ENCODE measurements at places on chromosomes 11 and 22.

DNA sequence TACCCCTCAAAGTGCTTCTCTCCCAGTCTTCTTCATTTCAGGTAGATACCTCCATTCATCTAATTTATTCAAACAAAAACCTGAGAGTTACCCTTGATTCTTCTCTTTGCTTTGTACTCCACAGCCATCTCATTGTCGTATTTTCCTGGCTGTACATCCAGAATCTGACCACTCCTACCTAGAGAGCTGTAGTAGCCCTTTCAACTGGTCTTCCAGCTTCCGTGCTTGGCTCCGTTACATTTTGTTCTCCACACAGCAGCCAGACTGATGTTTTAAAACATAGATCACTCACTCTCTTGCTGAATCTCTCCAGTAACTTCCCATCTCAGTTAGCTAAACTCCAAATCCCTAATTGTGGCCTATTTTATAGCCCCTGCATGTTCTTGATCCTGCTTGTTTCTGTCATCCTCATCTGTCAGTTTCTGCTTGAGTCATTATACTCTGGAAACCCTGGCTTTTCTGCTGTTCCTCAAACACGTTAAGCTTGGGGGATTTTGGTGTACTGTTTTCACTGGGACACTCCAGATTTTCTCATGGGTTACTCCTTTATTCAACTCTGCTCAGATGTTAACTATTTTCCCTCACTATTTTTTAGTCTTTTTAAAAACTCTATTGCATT is 7.4 kb downstream of the SPCS2 start:
- no peak for DNase-seq

GRCh38 chr11:134240592-134240991 is 12.6 kb downstream of the THYN1 start:
- DNase-seq = no peak

- no peak for DNase-seq
Observed at GRCh38 chr11:1655168-1656060, 25.8 kb downstream of the KRTAP5-5 start.

DNA sequence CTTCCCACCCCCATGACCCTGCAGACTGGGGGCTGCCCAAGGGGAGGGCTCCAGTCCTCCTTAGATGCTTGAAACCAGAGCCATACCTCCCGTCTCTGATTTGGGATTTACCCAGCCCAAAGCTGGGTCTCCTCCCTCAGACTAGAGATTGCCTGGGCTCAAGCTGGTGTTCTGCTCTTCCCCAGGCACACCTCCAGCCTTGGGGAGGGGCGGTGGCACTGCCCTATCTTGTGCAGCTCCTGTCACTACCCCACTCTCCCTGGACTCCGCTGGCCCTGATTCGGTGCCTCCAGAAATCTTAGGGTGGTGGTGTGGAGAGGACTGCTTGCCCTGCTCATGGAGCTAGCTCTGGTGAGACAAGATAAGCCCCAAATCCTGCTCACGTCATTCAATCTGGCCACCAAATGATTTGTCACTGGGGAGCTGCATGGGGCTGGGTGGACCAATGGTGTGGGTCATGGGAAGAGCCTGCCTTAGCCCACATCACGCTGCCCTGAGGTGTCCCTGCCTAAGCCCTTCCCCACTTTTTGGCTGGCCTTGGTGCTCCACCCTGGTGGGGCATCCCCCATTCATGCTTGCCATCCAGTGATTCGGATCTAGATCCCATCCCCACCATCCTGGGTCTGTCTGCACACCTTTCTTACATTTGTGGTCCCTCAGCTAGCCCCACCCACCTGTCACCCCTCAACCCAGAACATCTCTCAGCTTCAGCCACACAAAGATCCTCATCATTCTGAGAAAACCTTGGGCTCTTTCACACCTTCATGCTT is 87.7 kb downstream of the PDE2A start:
- no peak for DNase-seq

GRCh38 chr22:50270666-50271394 is 650 bp upstream of the MAPK11 start:
- DNase-seq = no peak

GRCh38 chr11:128685402-128686020 is 8.4 kb upstream of the FLI1 start:
- no peak for DNase-seq

DNA sequence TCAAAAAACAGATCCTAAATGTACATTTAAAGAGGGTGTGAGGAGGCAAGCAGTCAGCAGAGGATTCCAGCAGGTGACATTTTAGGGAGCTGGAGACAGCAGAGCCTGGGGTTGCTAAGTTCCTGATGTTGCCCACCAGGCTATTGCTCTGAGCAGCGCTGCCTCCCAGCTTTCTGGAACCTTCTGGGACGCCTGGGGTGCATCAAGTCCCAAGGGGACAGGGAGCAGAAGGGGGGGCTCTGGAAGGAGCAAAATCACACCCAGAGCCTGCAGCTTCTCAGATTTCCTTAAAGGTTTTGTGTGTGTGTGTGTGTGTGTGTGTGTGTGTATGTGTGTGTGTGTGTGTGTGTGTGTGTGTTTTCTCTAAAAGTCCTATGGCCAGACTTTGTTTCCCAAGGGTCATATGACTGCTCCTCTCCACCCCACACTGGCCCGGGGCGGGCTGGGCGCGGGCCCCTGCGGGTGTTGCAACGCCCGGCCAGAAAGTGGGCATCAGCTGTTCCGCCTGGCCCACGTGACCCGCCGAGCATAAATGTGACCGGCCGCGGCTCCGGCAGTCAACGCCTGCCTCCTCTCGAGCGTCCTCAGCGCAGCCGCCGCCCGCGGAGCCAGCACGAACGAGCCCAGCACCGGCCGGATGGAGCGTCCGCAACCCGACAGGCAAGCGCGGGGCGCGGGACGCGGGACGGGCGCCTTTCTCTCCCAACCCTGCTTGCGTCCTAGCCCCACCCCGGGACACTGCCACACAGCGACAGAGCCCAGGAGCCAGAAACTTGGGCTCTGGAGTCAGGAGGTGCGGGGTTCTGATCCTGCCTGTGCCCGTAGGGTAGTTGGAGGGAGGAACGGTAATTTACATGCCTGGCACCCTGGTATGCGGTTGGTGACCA is at the start of gene HMOX1:
Gene HMOX1, plus strand, starts transcription at position 560 of the 887 bp plus-strand sequence. Its CDS starts 78 bp downstream, at position 638.
- DNase-seq = peak; percentile 71

- no peak for DNase-seq
Observed at GRCh38 chr11:17352950-17353820, 1.6 kb downstream of the NCR3LG1 start.

DNA sequence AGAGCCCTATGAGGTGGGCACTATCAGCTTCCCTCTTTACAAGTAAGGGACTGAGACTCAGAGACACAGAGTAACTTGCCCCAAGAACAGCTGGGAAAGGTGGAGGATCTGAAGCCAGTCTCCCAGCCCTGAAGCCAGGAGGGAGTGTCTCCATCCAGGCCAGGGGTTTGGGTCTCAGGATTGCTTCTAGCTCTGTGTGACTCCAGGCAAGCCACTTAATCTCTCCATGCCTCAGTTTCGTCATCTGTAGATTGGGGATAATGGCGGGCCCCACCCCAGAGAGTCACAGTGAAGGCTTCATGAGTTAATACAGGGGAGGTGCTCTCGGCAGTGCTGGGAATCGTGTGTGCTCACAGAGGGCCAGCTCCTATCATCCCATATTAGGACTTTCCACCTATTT is 10.5 kb downstream of the MAP4K2 start:
- DNase-seq = no peak

DNA sequence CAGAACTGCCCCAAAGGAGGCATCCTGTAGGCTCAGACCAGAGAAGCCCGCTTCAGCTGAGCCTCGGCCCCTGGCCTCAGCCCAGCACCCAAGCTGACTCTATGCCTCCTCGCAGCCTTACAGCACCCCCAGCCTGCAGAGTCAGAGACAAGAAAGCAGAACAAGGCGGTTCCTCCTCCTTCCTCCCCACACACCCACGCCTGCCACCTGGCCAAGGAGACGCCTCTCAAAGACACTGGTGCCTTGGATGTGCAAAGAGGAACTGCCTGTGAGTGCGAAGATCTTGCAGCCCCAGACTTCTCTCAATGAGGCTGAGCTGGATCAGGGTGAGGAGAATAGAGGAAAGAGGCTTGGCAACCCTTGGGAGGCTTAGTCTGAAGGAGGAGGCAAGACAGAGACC is 60.2 kb downstream of the PDE2A start:
- DNase-seq = no peak

DNA sequence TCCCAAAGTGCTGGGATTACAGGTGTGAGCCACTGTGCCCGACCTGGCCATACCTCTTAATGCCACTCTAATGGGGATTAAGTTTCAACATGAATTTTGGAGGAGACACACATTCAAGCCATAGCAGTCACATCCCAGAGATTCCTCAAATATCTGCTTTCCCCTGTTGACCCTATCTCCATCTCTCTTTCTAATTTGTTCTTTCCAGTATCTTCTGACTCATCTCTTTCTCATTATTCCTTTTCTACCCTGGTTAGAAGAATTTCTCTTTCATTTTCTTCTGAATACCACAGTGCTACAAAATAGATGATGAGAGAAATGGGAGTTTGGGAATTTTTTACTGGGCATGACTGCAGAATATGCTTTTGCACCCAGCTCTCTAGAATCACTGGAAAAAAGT is 5.1 kb downstream of the OR10V1 start:
- no peak for DNase-seq

DNA sequence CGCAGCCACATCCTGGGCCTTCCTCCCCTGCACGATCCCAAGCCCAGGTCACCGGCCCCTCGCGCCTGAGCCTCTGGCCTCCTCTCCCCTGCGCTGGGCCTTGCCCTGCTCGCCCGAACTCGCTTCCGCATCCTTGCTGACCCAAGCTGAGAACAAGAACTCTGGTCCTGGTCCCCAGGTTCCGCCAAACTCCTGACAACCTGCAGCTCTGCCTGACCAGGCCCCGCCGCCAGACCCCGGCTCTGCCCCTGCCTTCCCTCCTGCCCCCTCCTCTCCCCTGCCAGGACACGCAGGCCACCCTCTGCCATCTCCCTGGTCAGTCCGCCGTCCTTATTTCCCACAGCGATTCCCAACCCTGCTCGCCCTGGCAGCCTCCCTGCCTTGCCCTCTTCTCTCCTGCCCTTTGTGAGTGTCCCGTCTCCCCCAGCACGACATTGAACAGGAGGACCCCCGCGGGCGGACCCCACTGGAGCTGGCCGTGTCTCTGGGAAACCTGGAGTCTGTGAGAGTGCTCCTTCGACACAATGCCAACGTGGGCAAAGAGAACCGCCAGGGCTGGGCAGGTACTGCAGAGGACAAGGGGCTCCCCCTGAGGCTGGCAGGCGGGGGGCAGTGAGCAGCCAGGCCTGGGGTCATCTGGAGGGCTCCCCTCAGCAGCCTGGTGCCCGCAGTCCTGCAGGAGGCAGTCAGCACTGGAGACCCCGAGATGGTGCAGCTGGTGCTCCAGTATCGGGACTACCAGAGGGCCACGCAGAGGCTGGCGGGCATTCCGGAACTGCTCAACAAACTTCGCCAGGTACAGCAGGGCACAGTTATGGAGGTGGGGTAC is 762 bp downstream of the ANKRD13D start:
- no peak for DNase-seq

DNA sequence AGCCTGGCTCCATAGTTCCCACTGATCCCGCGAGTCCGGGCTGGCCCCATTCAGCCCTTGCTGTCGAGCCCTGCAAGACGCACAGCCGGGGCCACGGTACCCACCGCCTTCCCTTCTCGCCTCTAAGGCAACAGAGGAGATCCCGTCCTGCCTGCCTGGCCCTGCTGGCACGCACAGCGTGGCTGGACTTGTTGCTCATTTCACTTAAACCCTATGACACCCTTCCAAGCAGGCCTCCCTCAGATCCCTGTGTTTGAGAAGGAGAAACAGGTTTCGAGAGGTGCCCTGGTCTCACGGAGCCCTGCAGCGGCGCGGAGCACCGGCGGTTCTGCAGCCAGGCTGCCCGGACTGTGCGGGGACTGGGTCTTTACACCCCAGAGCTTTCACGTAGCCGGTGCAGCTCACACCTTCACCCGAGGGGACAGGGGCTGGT is 1048.4 kb downstream of the BRD1 start:
- no peak for DNase-seq

GRCh38 chr11:61912530-61912898 is 4.9 kb downstream of the RAB3IL1 start:
- no peak for DNase-seq

- no peak for DNase-seq
Observed at GRCh38 chr11:12213883-12214282, 103.5 kb downstream of the MICAL2 start.

DNA sequence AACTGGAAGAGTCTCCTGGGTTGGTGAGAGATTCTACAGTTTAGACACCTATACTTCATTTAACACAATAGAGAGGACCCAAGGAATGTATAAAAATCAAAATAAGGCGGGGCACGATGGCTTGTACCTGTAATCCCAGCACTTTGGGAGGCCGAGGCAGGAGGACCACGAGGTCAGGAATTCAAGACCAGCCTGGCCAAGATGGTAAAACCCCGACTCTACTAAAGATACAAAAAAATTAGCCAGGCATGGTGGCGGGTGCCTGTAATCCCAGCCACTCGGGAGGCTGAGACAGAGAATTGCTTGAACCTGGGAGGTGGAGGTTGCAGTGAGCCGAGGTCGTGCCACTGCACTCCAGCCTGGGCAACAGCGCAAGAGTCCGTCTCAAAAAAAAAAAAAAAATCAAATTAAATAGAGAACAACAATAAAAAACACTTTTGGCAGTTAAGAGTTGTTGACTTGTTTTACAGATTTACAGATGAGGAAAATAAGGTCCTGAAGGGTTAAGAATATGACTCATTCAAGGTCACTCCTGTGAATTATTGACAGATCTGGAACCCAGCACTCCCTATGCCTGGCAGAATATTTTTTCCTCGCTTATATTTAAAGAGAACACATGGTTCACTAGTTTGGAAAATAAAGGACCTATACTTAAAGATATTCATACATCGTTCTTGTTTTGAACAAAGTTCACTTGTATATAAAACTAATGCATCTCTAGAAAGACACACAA is 5.2 kb downstream of the LGR4 start:
- DNase-seq = no peak

GRCh38 chr22:35604621-35605368 is 12.3 kb downstream of the MB start:
- no peak for DNase-seq

DNA sequence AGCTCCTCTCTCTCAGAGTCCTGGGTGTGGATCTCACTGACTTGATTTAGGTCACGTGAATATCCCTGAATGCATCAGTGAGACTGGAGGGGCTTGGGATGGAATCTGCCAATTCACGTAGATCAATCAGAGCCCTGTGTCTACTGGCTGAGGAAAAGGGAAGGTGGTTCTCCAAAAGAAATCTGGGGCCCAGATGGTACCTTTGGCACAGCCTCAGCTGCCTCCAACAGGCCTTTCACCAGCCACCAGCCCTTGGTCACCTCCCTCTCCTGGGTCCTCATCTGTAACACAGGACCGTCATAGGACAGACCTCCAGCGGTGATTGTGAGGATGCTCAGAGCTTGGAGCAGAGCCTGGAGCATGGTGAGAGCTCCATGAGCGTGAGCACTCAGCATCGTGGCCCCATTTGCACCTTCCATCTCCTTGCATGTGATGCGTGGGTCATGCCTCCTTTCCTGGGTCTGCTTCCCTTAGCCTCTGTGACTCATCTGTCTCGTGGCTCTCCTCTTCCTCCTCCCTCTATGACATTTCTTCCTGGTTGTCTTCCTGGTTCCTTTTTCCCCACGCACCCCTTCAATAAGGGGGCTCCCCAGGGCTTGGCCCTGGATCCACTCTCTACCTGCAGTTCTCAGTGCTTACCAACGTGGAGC is 7.5 kb upstream of the MIEF1 start:
- DNase-seq = no peak

Measured in AG09309 (cell line).